ENCODE measurements at places on chromosomes 1 and 21.

DNA sequence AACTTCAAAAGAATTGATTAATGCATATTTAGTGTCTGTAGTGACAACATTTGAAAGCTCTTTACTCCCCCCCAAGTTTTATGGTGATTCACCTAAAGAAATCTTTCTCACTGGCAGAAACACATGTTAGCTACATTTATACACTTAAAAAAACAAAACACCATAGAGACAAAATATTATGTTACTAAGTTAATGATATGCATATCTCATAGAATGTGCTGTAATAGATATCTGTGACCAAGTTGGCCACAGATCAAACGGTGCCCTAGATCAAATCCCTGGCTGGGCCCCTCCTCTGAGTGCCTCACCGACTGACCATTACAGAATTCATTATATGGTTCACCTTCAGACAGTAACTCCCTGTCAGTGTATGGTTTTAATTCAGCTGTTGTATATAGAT lies 322.1 kb upstream of the LYPLAL1 start:
- no peak for DNase-seq

GRCh38 chr1:167794043-167794442 lies 72.3 kb downstream of the MPZL1 start:
- no peak for DNase-seq

GRCh38 chr1:27100335-27101053 lies 54.4 kb downstream of the SLC9A1 start:
- no peak for DNase-seq

GRCh38 chr1:18661404-18662285 lies 31.0 kb downstream of the PAX7 start:
- DNase-seq: no peak

DNA sequence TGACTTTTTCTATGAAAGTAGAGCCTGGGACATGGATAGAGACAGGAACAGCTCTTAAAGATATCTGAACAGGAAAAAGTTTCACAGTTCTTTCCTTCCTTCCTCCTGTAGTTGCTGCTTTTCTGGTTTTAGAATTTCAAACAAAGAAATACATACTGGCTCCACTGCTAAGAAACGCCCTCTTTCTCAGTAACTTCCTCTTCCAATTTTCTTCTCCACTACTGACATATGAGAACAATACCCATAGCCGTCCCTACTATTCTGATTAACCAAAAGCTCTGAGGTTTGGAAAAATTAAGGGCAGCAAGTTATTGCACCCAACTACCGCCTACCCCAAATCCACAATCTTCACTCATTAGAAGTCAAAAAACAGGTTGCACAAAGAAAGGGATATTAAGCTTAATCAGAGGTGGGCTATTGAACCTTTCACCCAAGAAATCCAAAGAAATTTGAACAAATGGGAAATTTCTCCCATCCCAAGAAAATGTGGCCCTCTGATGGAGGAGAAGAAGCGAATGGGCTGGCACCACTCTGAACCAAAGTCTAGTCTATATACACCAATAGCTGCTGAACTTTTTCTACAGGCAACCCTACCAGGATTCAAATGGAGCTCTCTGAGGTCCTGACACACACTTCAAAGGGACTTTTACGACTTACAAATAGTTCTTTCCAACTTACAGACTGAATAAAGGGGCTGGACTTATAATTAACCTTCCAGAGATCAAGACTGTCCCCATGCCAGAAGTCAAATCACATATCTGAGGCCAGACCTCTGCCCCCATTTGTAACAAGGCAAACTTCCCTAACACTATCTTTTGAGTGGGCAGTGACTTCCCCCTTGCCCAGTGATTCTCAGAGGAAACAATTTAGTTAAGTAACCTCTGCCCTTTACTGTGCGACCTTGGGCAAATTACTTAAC lies 1.7 kb downstream of the WASF2 start:
- peak; percentile 30 for DNase-seq

GRCh38 chr1:16026723-16027484 lies 5.1 kb downstream of the CLCNKA start:
- no peak for DNase-seq

DNA sequence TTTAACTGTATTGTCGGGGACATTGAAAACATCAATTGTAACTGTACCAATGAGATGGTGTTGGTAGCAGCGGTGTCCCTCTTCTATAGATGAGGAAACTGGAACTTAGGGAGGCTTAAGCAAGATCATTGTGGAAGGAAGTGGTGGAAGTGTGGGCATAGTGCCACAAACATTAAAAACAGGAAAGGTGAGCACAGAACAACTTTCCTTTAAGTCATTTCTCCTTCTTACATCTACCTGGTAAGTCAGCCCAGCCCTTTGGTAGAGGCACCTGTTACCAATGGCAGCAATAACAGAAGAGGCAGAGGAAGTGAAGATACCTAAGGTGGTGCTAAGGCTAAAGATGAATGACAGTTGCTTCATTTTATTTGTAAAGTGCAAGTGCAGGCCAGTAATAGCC lies 12.0 kb upstream of the CTSS start:
- no peak for DNase-seq

GRCh38 chr1:218829097-218829496 lies 344.6 kb upstream of the LYPLAL1 start:
- no peak for DNase-seq

DNA sequence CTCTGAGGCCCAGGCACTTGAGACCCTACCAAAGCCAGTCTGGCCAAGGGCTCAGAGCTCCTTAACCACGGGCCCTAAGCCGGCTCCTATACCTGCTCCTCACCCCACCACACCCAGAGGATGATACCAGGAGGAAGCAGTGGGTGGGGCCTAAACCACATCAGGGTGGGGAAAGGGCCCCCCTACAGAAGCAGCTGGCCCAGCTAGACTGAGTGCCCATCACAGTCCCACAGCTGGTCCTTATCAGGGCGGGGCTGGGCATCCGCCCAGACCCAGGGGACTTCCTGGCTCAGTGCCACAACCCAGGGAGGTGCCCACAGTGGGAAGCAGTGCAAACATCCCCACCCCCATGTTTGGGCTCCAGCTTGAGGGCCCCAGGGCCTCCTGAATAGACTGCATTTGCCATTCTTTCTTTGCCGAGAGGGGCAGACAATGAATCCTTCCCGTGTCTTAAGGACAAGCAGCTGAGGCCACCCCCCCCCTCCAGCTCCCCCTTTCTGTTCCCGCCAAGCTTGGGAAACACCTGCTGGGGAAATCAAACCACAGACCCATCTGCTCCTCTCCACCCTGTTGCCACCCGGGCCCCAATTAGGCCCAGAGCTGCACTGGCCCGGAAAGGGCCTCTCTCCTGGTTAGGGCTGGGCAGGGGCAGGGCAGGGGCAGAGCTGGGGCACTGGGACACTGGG lies 6.2 kb downstream of the E2F2 start:
- DNase-seq: peak; percentile 45

- DNase-seq: no peak
Observed at GRCh38 chr1:1183833-1184775, 10.4 kb downstream of the TTLL10 start.

- DNase-seq: no peak
Observed at GRCh38 chr1:241782396-241782795, 65.6 kb upstream of the EXO1 start.

GRCh38 chr1:92705446-92705845 lies 79.5 kb downstream of the EVI5 start:
- DNase-seq: no peak

DNA sequence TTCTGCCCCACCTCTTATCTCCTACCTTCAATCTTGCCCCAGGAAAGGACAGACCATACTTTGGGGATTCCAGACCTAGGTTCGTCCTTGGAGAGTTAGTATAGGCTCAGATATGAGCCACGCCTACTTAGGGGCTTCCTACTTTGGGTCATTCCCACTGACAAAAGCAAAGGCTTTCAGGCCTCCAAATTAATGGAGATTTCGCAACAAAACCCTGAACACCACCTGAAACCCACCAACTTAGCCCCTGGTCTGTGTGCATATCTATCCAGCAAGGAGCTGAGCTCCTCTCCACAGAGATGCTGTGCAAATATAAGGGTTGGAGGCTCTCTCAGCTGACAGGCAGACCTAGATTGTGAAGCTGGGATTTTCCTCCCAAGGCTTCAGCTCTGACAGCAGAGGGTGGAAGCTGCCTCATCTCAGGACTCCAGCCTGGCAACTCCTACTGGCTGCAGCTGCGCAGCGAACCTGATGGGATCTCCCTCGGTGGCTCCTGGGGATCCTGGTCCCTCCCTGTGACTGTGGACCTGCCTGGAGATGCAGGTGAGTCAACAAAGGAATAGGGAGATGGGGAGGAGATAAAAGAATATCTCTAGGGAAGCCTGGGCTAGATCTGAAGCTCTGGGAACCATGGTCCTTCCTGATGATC lies 2.1 kb downstream of the MPL start:
- DNase-seq: no peak
